ENCODE measurements at places on chromosomes 4 and X. TPM values are rescaled to one million over a fixed set of nuclear protein-coding genes. Genes with fewer than 3 reads are reported as not detected.

Gene TLR10
- not detected for total RNA-seq

Gene RHOXF1
- not detected for total RNA-seq

Gene CC2D2A
- total RNA-seq = 21.1 TPM

Gene FGFBP2
- total RNA-seq = not detected

Gene NDNF
- not detected for total RNA-seq

Gene ZMAT1
- total RNA-seq = 1.6 TPM

Gene NHS
- 2.7 TPM for total RNA-seq

Gene FRG2
- total RNA-seq = not detected

Gene ARHGAP6
- total RNA-seq = 1.7 TPM

Gene NPY2R
- not detected for total RNA-seq

Gene DMD
- 1.6 TPM for total RNA-seq

Gene CORIN
- total RNA-seq = 0.19 TPM

Gene CACNA1F
- total RNA-seq = not detected

Gene FGF5
- 1.9 TPM for total RNA-seq

Gene SPARCL1
- not detected for total RNA-seq

Gene SLC25A31
- not detected for total RNA-seq

Gene ATG4A
- total RNA-seq = 42.5 TPM

Gene KCNE5
- not detected for total RNA-seq

Gene MAOB
- total RNA-seq = 0.19 TPM

Gene GK
- total RNA-seq = 2.1 TPM

Gene UGT2B15
- total RNA-seq = not detected

Gene CCKAR
- total RNA-seq = not detected

Gene DLG3
- 5.9 TPM for total RNA-seq
